ENCODE measurements at places on chromosomes 13 and 19.

GRCh38 chr19:31339411-31339810 is 9.8 kb downstream of the TSHZ3 start:
- DNase-seq, result no peak

DNA sequence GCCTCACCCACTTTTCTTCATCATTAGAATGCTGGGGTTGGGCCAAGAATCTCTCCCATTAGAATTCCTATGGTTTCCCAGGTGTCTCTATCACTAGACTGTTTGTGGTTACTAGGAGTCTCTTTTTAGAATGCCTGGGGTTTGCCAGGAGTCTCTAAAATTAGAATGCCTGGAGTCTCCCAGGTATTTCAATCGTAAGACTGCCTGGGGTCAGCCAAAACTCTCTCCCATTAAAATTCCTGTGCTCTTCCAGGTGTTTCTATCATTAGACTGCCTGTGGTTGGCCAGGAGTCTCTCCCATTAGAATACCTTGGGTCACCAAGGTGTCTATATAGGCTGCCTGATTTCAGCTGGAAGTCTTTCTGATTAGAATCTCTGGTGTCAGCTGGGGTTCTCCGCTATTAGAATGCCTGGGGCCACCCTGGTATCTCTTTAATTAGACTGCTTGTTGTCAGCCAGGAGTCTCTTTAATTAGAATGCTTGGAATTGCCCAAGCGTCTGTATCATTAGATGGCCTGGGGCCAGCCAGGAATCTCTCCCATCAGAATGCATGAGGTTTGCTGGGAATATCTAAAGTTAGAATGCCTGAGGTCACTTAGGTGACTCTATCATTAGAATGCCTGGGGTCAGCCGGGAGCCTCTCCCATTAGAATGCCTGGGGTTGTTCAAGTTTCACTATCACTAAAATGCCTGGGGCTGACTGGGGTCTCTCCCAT is 1479.2 kb downstream of the UQCRFS1 start:
- no peak for DNase-seq

GRCh38 chr13:70893832-70894231 is 785.6 kb upstream of the KLHL1 start:
- DNase-seq, result no peak

- no peak for DNase-seq
These were observed 8.6 kb upstream of the LAIR2 start for GRCh38 chr19:54493967-54494585.

- DNase-seq, result no peak
These were observed 10.6 kb upstream of the HIPK4 start for GRCh38 chr19:40400559-40400958.

DNA sequence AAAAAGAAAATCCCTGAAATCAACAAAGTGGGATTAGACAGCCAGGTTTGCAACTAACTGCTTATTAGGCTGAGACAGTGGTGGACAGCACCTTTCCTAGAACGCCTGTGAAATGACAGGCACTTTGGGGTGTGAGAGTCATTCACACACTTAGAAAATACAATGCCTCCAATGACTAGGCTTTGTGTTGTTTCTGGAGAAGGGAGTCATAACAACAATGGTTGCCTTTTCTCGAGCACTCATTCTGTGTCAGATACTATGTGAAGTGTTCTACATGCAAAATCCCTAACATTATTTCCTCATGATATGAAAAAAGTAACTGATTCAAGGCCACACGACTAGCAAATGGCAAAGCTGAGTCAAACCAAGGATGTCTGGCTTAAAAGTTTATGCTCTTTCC is 41.2 kb downstream of the SACS start:
- DNase-seq, result no peak

DNA sequence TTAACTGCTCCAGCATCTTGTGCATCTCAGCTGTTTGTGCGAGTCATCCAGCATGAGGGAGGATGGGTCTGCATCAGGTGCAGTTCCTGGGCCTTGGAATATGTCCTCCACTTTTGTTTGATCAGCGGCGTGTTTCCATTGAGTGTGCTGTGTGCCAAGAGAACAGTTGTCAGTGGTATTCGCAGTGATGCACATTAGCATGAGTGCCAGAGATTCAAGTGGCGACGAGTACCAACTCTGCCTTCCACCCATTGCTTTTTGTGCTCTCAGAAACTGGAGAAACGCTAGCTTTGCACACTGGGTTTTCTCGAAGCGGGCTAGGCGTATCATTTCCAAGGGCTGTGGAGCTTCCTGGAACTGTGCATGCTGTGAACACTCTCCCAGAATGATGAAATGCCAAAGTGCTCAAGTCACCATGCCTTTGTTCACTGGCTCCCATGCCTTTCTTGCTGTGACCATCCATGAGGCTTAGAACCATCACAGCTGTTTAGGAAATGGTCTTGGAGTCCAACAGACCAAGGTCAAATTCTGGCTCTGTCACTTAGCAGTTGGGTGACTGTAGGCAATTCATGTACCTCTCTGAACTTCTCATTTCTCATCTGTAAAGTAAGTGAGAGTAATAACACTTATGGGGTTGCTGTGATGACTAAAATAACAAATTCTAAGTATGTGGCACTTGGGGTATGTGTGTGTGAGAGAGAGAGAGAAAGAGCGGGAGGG is 18.4 kb downstream of the LRCH1 start:
- no peak for DNase-seq

DNA sequence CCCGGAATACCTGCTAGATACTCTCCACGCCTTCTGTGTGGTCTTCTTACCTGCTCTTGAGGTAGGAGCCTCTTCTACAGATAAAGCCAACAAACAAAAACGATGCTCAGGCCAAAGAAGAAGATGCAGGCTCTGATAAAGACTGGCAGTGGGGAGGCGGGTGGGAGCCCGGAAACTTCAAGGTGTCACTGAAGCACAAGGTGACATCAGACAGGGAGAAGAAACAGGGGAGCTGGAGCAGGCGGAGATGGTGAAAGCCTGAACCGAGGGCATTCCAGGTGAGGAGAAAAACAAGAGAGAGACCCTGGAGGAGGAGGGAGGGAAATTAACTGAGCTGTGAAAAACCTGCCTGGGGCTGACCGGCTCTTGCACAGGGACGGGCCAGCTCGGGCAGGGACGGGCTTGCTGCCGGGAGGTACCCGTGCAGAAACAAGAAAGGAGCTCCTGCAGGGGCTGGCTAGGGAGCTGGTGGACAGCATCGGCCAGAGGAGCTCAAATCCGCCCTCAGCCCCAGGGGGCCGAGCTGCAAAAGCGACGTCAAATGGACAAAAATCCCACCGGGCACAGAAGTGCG is 19.0 kb downstream of the GNG7 start:
- DNase-seq, result no peak

GRCh38 chr13:99041337-99041736 is 63.5 kb upstream of the DOCK9 start:
- DNase-seq, result no peak

- DNase-seq, result no peak
These were observed 62.1 kb upstream of the TPM4 start for GRCh38 chr19:16013851-16014840.

GRCh38 chr13:108835083-108835482 is 205.7 kb downstream of the MYO16 start:
- DNase-seq, result no peak

DNA sequence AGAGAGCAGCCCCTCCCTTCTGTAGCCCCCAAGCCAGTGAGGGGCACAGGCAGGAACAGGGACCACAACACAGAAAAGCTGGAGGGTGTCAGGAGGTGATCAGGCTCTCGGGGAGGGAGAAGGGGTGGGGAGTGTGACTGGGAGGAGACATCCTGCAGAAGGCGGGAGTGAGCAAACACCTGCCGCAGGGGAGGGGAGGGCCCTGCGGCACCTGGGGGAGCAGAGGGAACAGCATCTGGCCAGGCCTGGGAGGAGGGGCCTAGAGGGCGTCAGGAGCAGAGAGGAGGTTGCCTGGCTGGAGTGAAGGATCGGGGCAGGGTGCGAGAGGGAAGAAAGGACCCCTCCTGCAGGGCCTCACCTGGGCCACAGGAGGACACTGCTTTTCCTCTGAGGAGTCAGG is 4.2 kb downstream of the KLK3 start:
- DNase-seq, result no peak

GRCh38 chr13:32409001-32409313 is 19.0 kb downstream of the N4BP2L1 start:
- DNase-seq, result no peak
